Activated CD4-positive, CD25-positive, alpha-beta regulatory T cell (primary cell): ENCODE measurements at places on chromosomes 4 and X.
A peak's percentile ranks its signal among the peaks of the same experiment; 100 is the strongest.

GRCh38 chr4:93303440-93303839 is 525.1 kb upstream of the ATOH1 start:
- no peak for DNase-seq

- no peak for DNase-seq
Measured at GRCh38 chr4:159855731-159856130, 752.9 kb downstream of the RAPGEF2 start.

DNA sequence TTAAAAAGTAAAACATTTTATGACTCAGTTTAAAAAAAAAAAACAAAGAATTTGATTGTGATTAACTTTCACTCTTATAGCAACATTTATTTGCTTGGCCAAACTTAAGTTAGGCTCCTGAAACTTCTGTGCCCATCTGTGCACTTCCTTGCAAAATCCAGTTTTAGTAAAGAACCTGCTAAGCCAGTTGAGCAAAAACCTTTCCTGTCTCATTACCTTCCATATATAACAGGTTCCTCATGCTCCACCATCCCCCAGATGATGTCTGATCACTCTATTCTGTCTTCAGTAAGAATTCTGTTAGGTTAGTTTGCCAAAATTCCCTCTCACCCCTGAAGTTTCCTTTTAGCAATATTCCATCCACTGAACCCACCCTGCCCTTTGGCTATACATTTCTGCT is 1200.5 kb downstream of the C4orf33 start:
- DNase-seq = no peak

DNA sequence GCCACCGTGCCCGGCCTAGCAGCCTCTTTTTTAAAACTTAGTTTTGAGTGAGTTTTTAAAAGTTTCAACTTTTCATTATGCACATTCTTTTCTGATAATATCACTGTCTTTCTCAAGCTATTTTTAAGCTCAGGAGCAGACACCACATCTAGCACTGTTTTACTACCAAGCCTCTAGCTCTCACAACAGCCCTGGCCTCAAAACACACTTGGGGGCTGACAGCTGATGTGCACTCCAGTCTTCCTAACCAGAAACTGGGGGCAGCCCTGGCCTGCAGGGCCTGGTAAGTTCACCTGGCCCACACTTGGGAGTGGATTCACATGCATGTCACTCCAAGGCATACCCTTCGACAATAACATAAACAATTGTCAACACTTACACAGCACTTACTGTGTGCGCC is 34.0 kb downstream of the CENPU start:
- DNase-seq = no peak

DNA sequence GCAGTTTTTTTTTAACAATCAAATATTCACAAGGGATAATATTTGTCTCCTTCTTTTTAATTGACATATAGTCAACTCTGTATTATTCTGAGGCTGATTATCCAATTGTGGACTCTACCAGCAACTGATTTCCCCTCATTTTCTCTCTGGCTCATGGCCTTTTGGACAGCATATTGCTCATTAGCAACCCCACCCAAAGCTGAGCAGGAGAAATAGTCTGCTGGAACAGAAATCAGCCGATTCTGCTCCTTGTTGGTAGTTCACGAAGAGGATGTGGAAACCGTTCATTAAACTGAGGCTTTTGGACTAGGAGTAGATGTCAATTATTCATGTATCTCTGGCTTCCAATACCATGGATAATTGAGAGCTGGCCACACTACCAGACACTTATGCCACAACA is 428.4 kb upstream of the INTU start:
- DNase-seq = no peak

GRCh38 chr4:35541888-35542213 is 702.5 kb downstream of the ARAP2 start:
- no peak for DNase-seq

DNA sequence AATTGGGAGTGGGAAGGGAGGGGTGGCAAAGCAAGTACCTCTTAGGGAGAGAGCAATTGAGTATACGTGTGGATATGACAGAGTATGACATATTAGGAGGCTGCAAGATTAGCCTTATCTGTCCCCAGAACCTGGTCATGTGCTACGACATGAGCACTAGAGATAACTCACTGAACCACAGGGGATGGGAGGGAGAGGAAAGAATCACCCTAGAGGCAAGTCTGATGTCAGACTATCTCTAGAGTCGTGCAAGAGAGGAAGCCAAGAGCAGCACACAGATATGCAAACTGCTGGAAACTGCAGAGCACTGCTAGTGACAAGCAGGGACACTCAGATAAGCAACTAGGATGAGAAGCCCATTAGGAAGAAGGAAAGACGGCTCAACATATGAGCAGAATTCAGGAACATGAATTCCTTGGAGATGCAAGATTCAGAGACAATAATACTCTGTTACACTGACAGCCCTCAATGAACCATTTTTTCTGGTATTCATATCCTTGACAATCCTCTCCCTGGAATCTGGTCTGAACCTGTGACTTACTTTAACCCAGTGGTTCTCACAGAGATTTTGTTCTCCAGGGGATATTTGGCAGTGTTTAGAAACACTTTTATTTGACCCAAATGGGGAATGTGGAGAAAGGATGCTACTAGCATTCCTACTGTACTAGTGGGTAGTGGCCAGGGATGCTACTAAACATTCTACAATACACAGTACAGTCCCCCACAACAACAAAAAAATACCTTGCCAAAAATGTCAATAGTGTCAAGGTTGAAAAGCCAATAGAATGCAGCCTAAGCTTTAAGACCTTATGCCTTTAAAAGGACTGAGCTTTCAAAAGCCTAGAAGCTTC is 84.0 kb upstream of the BMP2K start:
- no peak for DNase-seq

DNA sequence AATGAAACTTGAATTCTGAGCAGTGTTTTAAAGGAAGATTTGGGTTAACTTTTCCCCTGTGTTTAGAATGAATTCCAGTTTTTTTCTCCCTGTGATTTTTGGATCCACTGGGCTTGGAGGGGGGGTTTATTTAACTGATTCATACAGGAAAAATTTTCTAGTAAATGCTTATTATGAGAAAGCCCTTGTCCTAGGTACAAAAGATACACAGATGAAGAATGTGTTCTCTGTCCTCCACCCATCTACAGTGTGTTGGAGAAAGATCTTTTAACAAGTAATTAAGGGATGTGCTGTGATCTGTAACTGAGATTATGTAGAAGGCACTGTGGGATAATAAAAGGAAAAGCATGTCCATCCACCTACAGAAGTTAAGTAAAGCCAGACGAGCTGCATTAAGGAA is 103.9 kb downstream of the STIM2 start:
- no peak for DNase-seq

- DNase-seq = no peak
Measured at GRCh38 chr4:15799701-15800100, 21.6 kb downstream of the CD38 start.

- no peak for DNase-seq
Measured at GRCh38 chr4:24470666-24471485, 113.5 kb downstream of the DHX15 start.

DNA sequence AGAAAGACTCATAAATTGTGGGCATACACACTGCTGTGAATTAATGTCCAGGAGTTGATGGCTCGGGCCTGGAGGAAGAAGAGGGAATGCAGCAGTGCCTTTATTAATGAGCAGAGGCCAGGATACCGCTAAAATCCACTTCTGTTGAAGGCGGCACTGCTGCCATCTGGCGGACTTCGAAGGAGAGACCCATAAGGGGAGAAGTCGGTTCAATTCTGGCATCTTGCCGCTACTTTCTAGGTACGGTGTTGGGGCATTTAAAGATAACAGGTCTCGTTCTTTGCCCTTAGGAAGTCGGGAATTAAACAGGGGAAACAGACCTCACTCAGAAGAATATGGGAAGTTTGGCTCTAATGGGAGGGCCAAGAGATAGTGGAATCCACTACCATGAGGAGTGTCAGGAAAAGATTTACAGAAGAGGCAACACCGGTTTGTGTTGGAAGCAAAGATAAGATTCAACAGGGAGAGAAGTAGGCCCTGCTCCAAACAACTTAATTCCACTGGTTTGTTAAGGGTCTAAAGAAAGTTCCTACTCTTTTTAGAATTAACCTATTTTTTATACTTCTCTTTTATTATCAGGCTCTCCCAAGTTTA is 133.6 kb upstream of the GIMD1 start:
- DNase-seq = no peak

- DNase-seq = no peak
Measured at GRCh38 chr4:25345744-25346143, 31.3 kb upstream of the ANAPC4 start.

DNA sequence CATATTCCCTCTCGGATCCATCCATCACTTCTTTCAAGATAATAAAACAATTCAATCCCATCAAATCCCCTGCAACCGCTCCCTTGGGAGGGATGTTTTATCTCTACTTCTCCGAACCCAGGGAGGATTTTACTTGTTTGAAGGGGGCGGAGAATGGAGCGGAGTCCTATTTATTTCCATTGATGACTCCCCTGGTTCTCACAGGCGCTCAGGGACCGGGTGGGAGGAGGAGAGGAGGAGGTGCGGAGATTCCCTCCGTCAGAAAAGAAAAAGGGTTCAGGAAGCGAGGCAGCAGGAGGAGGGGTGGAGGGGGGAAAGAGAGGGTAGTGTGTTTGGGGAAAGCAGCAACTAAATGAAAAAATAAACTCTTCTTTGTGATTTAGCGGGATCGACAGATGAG is 2.1 kb downstream of the NDNF start:
- DNase-seq = no peak

DNA sequence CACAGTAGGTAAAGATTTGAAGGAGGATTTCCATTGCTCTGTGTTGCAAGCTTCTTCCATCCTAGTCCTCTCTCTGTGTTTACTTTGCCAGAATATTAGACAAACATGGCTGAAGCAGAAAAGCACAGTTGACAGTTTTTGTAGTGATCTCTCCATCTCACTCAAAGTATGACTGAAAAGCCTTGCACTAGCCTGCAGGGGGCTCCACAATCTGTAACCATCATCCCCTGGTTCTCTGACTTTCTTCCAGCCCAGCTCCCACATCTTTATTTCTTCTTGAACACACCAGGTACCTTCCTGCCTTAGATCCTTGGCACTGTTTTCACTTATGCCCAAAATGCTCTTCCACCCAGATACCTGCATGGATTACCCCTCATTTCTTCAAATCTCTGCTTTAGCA is 34.1 kb upstream of the HHIP start:
- no peak for DNase-seq

- DNase-seq = peak; percentile 94
Measured at GRCh38 chr4:147617173-147617840, at the start of gene TMEM184C. Gene TMEM184C (plus strand): TSS chr4:147617397. CDS start chr4:147617957, 560 bp downstream.

DNA sequence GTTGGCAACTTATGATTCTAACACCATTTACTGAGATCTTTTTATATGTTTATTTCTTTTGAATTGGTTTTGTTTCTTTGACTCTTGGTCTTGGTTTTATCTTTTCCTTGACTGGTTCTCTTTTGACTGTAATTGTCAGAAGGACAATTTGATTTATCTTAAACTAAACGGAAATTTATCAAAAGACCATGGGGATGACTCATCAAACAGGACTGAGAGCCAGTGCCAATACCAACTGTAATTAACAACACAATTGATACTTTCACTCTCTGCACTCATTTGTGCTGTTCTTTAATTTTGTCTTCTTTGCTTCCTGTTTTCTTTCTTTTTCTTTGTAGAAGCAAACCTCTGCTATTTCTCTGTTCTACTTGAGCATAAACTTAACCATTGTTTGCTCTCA is 776.8 kb downstream of the CCSER1 start:
- DNase-seq = no peak

DNA sequence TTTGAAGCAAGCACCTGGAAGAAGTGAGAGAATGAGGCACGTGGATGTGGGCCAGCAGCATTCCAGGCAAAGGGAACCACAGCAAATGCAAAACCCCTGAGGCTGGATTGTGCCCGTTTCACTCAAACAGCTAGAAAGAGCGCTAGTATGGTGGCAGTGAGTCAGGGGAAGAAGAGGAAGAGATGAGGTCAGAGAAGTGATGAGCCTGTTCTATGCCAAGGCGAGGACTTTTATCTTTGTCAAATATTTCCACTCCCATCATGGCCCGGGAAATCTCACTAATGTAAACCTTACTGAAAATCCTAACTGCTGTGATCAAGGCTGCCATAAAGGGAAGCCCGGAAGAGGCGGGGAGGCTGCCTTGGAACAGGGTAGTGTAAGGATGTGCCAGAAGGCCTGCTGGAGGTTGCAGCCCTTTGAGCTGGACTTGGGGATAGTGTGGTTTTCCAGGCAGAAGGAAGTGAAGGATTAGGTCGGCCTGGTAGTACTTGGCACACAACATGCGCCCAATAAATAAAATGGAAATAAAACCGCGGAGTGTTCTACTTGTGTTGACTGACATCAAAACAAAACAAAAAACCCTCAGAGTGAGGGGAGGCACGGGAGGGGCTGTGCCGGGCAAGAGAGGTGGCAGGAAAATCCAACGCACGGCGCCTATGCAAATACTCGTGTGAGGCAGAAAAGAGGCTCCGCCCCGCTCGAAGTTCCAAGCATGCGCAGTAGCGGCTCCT is 1.2 kb upstream of the CDK16 start:
- no peak for DNase-seq

GRCh38 chrX:70133303-70134115 is at the start of gene IGBP1:
Gene IGBP1 (plus strand): TSS chrX:70133447. CDS start chrX:70133948, 501 bp downstream.
- peak; percentile 51 for DNase-seq

- no peak for DNase-seq
Measured at GRCh38 chrX:20151689-20152088, 10.1 kb upstream of the EIF1AX start.

- DNase-seq = no peak
Measured at GRCh38 chr4:127604949-127605709, 27.6 kb upstream of the INTU start.

DNA sequence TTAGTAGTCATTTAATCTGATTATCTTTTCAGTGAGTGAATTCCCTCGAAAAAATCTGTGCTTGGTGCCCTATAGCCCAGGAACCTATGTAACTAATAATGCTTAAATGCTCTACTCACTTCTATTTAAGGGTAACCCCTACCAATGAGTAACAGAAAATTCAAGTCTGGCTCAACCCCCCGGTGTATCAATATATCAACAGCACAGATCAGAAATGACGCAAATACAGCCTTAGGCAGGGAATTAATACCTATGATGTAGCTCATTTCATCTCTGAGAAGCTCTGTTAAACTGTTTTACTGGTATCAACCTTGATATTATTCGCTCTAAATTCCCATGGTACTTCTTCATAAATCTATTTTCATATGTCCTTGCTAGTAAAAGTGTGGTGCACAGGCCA is 28.6 kb downstream of the PDGFC start:
- DNase-seq = no peak
